ENCODE measurements at places on chromosomes 5 and 9. TPM values are rescaled to one million over a fixed set of nuclear protein-coding genes. Genes with fewer than 3 reads are reported as not detected.

The NACC2 gene
- 32.3 TPM for total RNA-seq

The IL7R gene
- total RNA-seq = 1.0 TPM

The RNF183 gene
- not detected for total RNA-seq

The IRX1 gene
- total RNA-seq = not detected

The PLPP6 gene
- total RNA-seq = 11.8 TPM

The PLAC8L1 gene
- total RNA-seq = 0.49 TPM

The FBXW2 gene
- total RNA-seq = 43.8 TPM

Measured in A549 treated with DMSO at 1 μM for 4 hours (cell line).